ENCODE measurements at places on chromosomes 3 and 15. TPM values are rescaled to one million over a fixed set of nuclear protein-coding genes. Genes with fewer than 3 reads are reported as not detected.

DNA sequence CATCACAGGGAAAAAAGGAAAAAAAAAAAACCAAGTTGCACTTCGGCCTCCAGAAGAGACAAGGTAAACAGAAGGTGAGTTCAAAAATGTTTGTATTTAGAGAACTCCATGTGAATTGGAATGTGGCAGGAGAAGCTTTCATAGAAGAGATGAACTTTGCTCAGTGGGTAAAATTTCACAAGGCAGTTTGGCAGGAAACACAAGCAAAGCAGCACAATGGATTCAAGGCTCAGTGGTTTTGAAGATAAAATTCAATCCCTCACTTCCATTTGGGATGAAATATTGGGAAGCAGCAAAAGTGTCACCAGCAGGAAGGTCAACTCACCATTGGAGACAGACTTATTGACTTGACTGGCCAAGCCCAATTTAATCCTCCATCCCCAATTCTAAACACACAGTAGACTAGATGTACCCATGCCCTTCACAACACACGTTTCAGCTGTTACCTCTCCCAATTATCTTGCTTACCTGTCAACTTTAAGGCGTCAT, 256.7 kb upstream of the ICE2 start:
- no peak for DNase-seq

DNA sequence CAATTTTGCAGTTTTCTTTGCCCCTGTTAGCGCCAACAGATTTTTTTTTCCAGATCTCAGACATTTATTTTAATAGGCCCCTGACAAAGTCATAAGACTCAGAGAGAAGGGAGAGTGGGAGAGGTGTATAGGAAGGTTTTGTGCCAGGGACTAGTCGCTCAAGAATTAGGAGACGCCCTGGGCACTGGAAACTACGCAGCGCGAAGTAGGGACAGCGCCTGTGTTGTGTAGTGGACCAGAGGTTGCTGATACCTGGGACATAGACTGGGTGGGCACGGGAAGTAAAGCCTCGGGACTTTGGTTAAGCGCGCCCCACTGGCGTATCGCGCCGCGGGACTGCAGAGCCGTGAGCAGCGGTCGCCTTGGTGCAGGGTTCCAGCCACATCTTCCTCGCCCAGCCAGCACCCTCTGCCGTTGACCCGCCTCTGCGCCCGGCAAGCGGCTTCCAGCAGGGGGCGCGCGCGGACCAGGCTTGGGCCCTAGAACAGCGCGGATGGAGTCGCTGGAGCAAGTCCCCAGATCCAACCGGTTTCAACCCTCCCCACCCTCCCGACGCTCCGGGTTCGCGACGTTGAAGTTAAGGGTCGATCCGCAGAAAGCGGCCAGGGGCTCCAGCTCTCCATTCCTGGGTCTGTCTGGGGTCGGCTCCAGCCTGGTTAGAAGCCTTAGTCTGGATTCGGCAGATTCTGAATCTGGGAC, 3.0 kb upstream of the ISLR2 start:
- DNase-seq = peak; percentile 91

- DNase-seq = peak; percentile 84
Measured at GRCh38 chr3:50248387-50248786, 12.4 kb downstream of the GNAI2 start.

The MON1A gene
- total RNA-seq = 7.3 TPM

- DNase-seq = peak; percentile 9
Measured at GRCh38 chr3:37993067-37993455, 2.5 kb downstream of the VILL start.

- DNase-seq = peak; percentile 22
Measured at GRCh38 chr15:49645941-49646340, 25.1 kb downstream of the DTWD1 start.

The SERPINI1 gene
- 4.2 TPM for total RNA-seq

- no peak for DNase-seq
Measured at GRCh38 chr3:172221547-172221946, 182.2 kb downstream of the FNDC3B start.

GRCh38 chr3:21331321-21331720, 419.7 kb downstream of the ZNF385D start:
- no peak for DNase-seq

DNA sequence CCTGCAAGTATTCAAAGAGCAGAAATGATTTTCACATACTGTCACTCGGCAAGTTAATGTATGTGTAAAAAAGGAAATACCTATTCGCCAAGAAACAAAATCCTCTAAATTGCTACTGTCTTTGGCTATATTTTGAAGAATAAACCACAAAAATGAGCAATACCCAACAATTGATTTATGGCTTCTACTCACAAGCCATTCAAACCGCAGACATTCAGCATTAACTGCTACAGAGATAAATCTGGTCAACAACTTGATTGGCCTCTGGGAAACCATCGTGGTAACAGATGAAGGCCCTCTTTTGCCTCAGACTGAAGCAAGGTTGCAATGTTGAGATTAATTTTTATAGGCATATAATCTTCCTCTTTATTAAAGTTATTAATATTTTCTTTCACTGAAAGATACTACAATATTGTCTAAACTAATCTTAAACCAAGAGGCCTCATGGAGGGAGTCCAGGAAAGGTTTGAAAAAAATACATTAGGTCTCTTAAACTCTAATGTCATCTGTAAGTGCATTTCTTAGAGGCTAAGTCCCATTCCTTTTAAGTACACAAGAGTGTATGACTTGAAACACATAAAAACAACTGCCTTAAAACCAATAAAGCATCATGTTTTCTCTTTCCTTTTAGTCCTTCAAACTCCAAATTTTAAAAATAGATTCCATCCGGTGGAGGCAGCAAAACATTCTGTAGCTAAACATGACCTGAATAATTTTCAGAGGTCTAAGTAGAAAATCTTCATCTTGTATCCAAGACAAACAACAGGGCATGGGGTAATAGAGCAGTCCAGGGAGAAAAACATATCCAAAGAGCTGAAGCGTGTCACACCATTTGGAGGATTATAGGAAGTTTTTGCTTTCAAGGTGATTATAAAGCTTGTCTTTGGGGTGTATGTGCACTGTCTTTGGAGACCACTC, 162.4 kb upstream of the TGFBR2 start:
- DNase-seq = no peak

DNA sequence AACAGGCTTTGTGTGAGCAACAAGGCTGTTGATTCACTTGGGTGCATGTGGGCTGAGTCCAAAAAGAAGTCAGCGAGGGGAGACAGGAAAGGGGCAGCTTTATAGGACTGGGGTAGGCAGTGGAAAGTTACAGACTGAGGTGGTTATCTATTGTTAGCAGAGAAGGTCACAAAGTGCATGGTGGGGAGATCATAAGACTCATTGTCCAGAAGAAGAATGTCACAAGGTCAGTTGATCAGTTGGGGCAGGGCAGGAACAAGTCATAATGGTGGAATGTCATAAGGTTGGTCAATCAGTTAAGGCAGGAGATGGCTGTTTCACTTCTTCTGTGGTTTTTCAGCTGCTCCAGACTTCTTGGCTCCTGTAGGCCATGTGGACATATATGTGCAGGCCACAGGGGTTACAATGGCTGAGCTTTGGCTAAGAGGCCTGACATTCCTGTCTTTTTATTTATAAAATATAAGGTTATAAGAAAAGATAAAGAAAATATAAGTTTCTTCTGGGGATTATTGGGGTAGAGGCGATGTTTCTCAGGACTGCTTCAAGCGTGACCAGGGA, 69.5 kb upstream of the SNTN start:
- DNase-seq = no peak

DNA sequence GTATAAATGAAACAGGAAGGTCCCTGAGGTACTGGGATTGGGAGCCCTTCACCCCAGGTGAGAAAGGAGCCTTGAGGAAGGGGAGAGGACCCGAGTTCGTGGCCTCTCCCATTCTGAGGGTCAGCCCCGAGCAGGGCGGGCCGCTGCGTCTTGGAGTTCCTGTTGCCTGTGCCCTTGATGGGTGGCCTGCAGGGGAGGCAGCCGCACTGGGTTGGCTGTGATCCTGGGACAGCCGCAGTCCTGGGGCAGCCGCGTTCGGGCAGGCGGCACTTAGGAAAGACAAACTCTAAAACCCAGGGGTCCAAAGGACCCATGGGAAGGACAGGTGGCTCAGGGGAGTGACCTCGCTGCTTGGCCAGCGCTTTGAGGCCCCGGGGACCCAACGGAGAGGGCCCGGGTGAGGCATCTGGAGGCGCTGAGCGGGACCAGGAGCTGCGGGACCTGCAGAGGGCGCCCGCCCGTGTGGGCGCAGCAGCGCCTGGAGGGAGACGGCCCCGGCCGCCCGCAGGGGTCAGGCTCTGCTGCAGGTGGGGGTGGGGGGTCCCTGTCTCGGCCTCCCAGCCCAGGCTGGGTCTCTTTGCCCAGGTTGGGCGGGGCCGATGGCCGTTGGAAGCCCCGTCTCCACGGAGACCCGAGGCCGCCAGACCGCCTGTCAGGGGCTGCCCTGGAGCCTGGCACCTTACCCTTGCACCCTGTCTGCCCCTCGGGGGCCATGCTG, 65.1 kb downstream of the HMCES start:
- DNase-seq = peak; percentile 45

- no peak for DNase-seq
Measured at GRCh38 chr15:60679256-60679655, 200.3 kb upstream of the ICE2 start.

The VPS18 gene
- 17.1 TPM for total RNA-seq

DNA sequence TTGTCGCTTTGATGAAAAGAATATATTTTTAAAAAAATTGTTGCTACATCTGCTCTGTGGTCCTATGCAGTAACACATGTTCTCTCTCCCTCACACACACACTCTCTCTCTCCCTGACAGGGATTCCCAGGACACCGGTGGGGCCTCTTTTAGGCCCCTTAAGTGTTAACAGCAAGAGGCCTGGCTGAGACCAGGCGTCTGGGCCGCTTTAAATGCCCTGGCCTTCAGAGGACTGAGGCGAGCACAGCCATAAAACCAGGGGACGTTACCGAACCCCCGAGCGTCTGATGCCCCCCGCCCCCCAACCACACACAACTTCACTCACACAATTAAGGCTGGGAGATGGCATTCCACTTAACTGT, 1.7 kb downstream of the BNC1 start:
- no peak for DNase-seq

DNA sequence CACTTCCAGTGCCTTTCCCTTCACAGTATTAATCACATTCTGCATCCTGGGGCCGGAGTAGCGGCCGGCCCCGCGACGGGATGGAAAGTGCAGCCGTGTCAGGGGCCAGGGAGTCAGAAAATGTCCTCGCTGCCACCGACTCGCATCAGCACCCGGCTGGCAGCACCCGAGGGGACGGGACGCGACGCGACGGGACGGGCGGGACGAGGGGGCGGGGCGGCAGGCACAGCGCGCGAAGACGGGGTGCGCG, 353 bp downstream of the ATG3 start:
- DNase-seq = no peak

The LNP1 gene
- 3.1 TPM for total RNA-seq

DNA sequence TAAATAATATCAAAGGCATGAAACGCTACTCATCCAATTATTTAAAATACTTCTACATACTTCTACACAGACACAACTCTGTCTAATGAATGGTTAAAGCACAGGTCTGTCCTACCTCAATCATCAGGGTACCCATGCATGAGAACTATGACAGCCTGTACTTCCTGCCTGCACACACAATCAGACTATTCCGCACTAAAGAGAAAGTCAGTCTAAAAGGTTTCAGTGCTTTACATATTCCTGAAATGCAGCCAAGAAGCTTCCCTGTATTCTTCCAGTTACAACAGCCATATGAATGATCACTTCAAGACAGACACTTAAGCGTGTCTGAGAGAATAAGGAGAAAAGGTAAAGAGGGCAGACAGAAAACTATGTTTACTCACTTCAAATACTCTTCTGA, 58.8 kb downstream of the TUBGCP4 start:
- DNase-seq = no peak

The MFGE8 gene
- 250 TPM for total RNA-seq

- no peak for DNase-seq
Measured at GRCh38 chr3:37787153-37787867, 74.4 kb upstream of the CTDSPL start.

- no peak for DNase-seq
Measured at GRCh38 chr3:140552898-140553297, 125.0 kb upstream of the TRIM42 start.

DNA sequence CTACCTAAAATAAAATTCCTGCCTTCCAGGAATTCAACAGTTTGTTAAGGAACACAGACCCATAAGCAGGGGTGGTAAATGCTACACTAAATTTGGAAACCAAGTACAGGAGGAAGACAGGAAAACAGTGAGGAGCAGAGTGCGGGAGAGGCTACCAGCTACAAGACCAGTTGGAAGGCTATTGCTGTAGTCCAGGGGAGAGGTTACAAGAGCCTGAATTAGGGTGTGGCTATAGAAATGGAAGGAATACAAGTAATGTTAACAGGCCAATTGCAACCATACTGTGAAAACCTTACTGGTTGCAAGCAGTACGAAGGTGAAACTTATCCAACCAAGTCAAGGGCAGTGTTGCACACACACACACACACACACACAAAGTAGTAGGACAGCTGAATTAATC, 880 bp upstream of the ARMC8 start:
- DNase-seq = no peak

- no peak for DNase-seq
Measured at GRCh38 chr15:70078578-70079417, 18.9 kb downstream of the TLE3 start.

- DNase-seq = no peak
Measured at GRCh38 chr3:111745786-111746185, 113.3 kb upstream of the PHLDB2 start.

- DNase-seq = no peak
Measured at GRCh38 chr15:62541250-62541649, 376.2 kb upstream of the C2CD4B start.

The KBTBD12 gene
- total RNA-seq = 3.2 TPM

The ATRIP gene
- 3.9 TPM for total RNA-seq

The LXN gene
- total RNA-seq = 5.7 TPM

Data from left cardiac atrium (tissue), 4 donors.